ENCODE measurements at places on chromosomes 7 and 10.

DNA sequence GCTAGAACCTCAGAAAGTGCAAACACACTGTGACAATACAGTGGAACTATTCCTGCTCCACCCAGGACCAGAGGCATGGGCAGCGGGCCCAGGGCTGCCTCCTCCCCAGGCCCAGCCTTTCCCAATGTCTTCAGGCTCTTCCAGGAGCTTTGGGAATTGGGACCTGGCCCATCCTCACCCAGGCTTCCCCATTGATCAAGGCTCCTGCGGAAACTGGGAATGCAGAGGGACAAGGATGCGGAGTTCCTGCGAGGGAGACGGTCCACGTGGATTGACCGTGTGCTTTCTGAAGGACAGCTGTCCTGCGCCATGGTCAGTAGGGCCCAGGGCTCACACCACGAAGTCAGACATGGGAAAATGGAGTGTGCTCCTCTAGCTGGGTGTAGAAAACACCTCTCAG lies 56.6 kb downstream of the CSGALNACT2 start:
- DNase-seq, result no peak
- peaks cover 18% of the 10 kb centered on the region for H3K36me3 ChIP-seq
- H3K4me1 ChIP-seq, result no peaks in the 10 kb centered on the region
- H3K27ac ChIP-seq, result no peak overlapping the region

GRCh38 chr10:60293581-60294175 lies 96.0 kb downstream of the ANK3 start:
- H3K4me3 ChIP-seq, result no peak overlapping the region
- H3K27me3 ChIP-seq, result no peaks in the 10 kb centered on the region
- H3K27ac ChIP-seq, result no peak overlapping the region
- no peaks in the 10 kb centered on the region for H3K4me1 ChIP-seq
- no peaks in the 10 kb centered on the region for H3K36me3 ChIP-seq
- DNase-seq, result no peak

DNA sequence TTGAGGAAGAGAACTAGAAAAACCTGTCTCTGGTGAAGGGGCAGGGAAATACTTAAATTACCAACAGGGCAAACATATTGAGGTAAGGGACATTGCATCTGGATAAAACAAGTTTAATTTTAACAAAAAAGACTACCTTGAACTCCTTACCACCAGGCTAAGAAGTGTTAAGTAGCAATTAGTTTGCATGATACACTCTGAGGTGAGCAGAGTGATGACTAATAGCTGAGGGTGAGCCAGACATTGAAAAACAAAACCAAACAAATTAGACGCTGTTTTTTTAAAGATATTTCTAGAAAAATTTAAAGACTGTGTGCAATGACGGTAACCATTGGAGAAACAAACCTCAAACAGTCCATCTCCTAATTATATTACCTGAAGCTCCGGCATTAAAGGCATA lies 105.9 kb downstream of the ANKRD7 start:
- H3K4me3 ChIP-seq, result no peak overlapping the region
- no peak overlapping the region for H3K27ac ChIP-seq
- H3K4me1 ChIP-seq, result no peaks in the 10 kb centered on the region
- H3K36me3 ChIP-seq, result no peaks in the 10 kb centered on the region

- H3K4me1 ChIP-seq, result no peaks in the 10 kb centered on the region
- no peak overlapping the region for H3K4me3 ChIP-seq
- no peak overlapping the region for H3K27ac ChIP-seq
- no peaks in the 10 kb centered on the region for H3K27me3 ChIP-seq
These were observed 176.7 kb upstream of the ZNF32 start for GRCh38 chr10:43825421-43825820.

- 0 out of 2 replicates have a peak, but pooled peaks cover 5% of the 10 kb centered on the region for H3K4me1 ChIP-seq
- no peak overlapping the region for H3K27ac ChIP-seq
- H3K27me3 ChIP-seq, result no peaks in the 10 kb centered on the region
- no peaks in the 10 kb centered on the region for H3K36me3 ChIP-seq
These were observed 240.0 kb downstream of the ARHGAP21 start for GRCh38 chr10:24483701-24484100.

GRCh38 chr7:157418204-157419034 lies 81.6 kb downstream of the DNAJB6 start:
- DNase-seq, result no peak
- H3K4me1 ChIP-seq, result no peaks in the 10 kb centered on the region
- H3K4me3 ChIP-seq, result no peak overlapping the region
- H3K27me3 ChIP-seq, result no peaks in the 10 kb centered on the region
- no peak overlapping the region for H3K27ac ChIP-seq

GRCh38 chr10:124256151-124256550 lies 162.6 kb downstream of the OAT start:
- no peaks in the 10 kb centered on the region for H3K36me3 ChIP-seq
- no peak overlapping the region for H3K4me3 ChIP-seq
- H3K27me3 ChIP-seq, result no peaks in the 10 kb centered on the region
- no peak for DNase-seq
- no peaks in the 10 kb centered on the region for H3K4me1 ChIP-seq

DNA sequence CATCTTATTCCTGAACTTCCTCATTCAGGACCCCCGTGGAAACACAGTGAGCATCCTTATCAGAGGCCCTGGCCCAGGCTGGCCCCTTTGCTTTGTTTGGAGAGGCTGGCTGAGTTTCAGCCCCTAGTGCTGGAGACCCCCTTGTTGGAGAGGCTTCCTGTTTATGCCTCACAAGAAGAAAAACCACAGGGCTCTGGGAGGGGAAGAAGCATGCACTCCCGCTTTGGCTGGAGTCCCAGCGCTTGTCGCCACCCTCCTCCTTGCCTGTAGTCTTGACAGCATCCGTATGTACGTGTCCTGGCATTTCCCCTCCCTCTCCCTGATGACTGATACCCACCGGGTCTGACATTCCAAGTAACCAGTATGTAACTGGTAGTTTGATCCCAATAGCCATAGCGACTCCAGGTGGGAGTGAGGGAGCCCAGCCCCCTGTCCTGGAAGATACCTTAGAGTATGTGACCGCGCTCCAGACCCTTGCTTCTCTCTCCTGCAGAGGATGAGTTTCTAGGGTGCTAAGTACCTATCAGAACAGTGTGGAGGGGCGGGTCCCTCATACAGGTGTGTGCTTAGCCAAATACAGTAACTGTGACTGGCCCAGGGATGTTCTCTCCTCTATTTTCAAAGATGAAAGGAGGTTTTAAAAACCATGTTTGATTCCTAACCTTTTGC lies 6.9 kb upstream of the ATP6V0E2 start:
- H3K4me3 ChIP-seq, result no peak overlapping the region
- DNase-seq, result no peak
- H3K4me1 ChIP-seq, result no peaks in the 10 kb centered on the region
- H3K36me3 ChIP-seq, result no peaks in the 10 kb centered on the region
- H3K27ac ChIP-seq, result no peak overlapping the region

DNA sequence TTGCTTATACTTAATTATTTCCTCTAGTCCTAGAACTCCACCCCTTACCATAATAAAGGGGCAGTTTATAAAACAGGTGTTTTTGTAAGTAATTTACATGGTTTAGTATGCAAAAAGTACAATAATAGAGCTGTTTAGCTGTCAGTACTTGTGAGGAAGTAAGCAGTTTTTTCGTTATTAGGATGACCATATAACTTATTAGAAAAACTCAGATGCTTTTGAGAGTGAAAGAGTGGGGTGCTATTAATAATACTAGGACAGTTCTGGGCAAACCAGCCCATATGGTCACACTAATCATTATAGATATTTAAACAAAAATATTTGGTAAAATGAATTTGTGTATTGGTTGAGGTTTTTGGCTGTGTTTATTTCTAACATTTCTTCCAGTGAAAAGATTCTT lies 201.9 kb upstream of the KAT6B start:
- H3K27me3 ChIP-seq, result no peaks in the 10 kb centered on the region
- no peaks in the 10 kb centered on the region for H3K4me1 ChIP-seq
- DNase-seq, result no peak
- H3K4me3 ChIP-seq, result no peak overlapping the region
- no peaks in the 10 kb centered on the region for H3K36me3 ChIP-seq

DNA sequence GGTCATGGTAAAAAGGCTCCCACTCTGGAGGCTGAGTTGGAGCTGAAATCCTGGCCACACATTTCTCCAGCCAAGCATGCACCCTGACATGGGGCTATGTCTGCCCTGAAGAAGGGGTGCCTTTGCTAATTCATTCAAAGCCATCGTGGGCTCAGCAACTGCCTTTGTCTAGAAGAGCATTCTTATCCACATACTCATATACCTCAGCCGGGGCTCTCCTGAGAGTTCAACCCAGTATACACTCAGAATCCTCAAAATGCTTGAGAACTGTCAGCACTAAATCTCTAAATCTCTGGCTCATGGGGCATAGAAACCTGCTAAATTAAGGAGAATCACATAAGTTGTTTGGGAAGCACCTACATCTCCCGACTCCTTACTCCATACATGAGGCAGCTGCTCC lies 89.3 kb downstream of the MRPL32 start:
- no peak overlapping the region for H3K27ac ChIP-seq
- no peak for DNase-seq
- no peaks in the 10 kb centered on the region for H3K4me1 ChIP-seq
- H3K4me3 ChIP-seq, result no peak overlapping the region
- no peaks in the 10 kb centered on the region for H3K27me3 ChIP-seq

DNA sequence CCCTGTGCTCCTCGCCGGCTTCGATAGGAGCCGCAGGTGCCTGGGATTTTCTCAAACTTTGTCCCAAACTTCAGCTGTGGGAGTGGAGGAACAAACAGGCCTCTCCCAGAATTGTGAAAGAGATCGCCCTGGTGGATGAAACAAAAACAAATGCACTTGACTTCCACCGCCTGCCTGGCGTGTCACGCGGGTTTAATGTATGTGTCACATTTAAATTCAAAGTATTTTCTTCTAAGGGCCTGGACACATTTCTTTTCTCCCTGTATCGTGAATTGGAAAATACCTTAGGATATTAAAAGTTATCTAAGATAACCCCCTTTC lies 694 bp upstream of the WASL start:
- DNase-seq, result no peak
- H3K36me3 ChIP-seq, result no peaks in the 10 kb centered on the region
- H3K27ac ChIP-seq, result peak overlapping the region; percentile 78
- peaks cover 2% of the 10 kb centered on the region for H3K4me1 ChIP-seq

DNA sequence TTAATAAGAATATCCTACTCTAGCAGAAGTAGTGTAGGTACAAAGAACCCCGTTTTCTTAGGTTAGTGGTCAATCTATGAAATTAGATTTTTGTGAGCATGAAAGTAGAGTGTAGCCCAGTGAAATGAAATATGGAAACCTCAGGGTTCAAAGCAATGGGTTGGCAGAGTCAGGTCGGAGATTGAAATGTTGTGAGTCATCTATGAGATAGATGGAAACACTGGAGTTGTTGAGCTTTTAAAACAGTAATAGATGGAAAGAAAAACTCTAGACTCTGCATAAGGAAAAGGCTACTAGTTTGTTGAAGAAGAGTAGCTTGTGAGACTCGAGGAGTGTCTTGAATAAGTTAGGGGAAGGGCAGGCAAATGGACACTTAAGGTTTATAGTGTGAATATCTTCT lies 251.9 kb downstream of the EXOC4 start:
- no peaks in the 10 kb centered on the region for H3K4me1 ChIP-seq
- peaks cover 1% of the 10 kb centered on the region for H3K27me3 ChIP-seq
- no peaks in the 10 kb centered on the region for H3K36me3 ChIP-seq

- H3K4me3 ChIP-seq, result no peak overlapping the region
- DNase-seq, result no peak
- no peaks in the 10 kb centered on the region for H3K36me3 ChIP-seq
- H3K27me3 ChIP-seq, result peaks cover 17% of the 10 kb centered on the region
- H3K27ac ChIP-seq, result no peak overlapping the region
- peaks cover 6% of the 10 kb centered on the region for H3K4me1 ChIP-seq
These were observed 38.1 kb upstream of the AP5Z1 start for GRCh38 chr7:4737300-4737699.

DNA sequence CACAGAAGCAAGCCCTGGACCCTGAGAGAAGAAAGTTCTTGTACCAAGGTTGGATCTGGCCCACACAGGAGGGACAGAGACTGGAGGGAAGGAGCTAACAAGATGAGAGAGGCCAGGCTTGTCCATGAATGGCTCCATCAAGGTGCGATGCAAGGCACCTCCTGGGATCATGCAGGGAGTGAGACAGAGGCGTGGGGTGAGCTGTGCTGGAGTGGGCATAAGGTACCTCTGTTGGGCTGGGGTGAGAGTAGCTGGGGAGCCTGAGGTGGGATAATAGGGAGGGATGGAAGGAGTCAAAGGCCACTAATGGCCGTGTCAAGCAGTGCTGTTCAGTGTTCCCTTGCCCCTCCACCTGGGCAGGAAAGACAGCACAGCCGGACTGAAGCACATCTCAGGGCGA lies 9.9 kb downstream of the TMEM72 start:
- DNase-seq, result peak; percentile 22

DNA sequence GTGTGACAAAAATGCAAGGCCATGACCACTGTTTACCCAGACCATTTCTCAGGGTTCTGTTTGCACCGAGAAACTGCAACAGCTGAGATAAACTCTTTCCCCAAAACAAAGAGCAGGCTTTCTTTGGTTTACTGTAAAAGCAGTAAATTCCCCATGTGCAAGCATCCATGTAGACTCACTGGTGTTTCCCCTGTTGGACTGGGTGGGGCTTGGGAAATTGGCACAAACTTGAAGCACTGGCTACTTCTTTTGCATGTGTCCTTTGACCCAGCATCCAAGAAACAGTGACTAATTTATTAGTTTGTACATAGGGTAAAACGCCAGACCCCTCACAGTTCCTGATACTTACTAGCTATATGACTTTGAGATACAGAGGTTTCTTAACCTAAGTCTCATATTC lies 12.3 kb downstream of the IQUB start:
- no peaks in the 10 kb centered on the region for H3K36me3 ChIP-seq
- H3K4me1 ChIP-seq, result no peaks in the 10 kb centered on the region
- no peak overlapping the region for H3K4me3 ChIP-seq
- DNase-seq, result no peak
- H3K27me3 ChIP-seq, result no peaks in the 10 kb centered on the region

DNA sequence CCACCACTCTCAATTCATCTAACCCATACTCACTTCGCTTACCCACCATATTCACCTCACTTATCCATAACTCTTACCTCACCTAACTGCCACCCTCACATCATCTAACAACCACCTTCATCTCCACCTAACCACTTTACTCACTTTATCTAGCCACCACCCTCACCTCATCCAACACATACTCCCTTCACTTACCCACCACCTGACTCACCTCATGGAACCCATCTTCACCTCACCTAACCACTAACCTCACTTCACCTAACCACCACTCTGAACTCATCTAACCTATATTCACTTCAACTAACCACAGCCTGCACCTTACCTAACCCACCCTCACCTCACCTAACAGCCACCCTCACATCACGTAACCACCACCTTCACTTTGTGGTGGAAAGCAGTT lies 84.2 kb downstream of the VIPR2 start:
- no peak for DNase-seq
- no peak overlapping the region for H3K4me3 ChIP-seq
- H3K27ac ChIP-seq, result no peak overlapping the region

- no peaks in the 10 kb centered on the region for H3K36me3 ChIP-seq
- no peaks in the 10 kb centered on the region for H3K27me3 ChIP-seq
- H3K4me1 ChIP-seq, result no peaks in the 10 kb centered on the region
- H3K4me3 ChIP-seq, result no peak overlapping the region
- H3K27ac ChIP-seq, result no peak overlapping the region
- no peak for DNase-seq
These were observed 158.8 kb upstream of the SEMA3E start for GRCh38 chr7:83807774-83808173.

All from H1 (cell line).